ENCODE measurements at places on chromosomes 7 and 10.

DNA sequence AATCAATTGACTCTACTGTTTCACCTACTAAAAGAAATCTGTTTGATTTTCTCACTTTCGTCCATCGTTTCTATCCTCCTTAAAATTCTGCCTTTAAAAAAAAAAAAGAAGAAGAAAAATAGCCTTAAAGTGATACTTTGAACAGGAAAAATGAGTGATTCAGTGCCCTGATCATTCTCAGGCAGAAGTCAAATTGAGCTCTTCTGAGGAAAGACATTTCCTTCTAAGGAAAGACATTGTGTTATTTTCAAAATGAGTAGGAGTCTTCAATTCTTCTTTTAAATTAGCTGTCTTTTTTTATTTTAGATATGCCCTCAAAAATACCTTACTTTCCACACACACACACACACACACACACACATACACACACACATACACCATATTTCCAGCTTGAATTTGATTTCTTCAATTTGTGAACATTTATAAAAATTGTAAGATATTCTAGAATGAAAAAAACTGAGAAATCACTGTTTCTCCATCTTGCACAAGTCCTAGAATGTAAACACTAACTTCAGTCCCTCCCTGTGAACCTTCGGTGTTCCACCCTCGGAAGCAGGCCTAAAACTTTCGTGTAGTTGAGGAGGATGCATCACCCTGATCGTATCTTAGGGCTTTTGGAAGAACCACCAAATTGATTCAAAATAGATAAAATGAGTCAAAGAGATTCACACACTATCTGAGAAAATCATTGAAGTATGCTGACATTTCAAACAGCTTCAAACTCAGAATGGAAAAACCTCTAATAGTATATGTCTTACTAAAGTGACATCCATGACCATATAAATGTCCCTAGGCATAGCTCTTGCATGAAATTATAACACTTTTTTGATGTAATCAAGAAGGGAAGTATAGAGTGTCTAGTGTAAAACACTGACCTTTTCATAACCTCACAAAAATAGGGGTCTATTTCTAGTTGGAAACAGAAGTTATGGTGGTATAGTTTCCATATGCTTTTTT, 270.8 kb downstream of the GATA3 start:
- DNase-seq: peak; percentile 17

DNA sequence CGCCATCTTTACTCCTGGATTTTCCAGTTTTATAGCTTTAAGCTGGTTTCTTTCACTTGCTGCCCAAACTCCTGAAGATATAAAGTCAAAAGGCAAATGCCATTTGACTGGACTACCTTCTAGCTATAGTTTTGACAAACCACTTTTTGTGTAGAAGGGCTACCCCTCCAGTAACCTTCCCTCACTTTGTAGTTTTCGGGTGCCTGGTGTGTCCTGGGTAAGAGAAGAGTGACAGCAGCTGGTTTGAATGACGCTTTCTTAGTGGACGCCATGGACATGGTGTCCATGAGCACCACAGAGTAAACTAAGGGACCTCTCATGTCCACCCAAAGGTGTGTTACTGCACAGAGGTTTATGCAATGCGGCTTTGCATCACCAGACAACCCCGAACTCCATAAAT, 21.2 kb upstream of the PITRM1 start:
- DNase-seq: no peak

GRCh38 chr10:130905386-130905785, 406.1 kb downstream of the TCERG1L start:
- no peak for DNase-seq

DNA sequence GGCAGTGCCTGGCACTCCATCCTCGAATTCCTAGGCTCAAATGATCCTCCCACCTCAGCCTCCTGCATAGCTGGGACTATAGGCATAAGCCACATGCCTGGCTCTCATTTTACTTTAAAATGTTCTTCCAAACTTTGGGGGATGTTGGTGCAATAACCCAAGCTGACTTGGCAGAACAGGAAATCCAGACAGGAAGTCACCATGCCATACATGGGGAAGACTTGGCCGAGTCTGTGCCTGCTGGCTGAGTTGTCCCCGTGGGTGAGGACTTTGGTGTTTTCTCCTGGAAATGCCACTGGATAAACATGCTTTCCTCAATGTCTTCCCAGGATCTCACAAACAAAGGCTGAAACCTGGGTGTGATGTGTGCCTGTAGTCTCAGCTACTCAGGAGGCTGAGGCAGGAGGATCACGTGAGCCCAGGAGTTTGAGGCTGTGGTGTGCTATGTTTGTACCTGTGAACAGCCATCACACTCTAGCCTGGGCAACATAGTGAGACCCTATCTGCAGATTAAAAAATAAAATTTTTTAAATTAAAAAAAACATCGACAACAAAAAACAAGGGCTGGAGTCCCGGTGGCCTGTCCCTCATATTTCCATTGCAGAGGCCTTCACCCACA, 19.8 kb downstream of the HKDC1 start:
- DNase-seq: no peak

DNA sequence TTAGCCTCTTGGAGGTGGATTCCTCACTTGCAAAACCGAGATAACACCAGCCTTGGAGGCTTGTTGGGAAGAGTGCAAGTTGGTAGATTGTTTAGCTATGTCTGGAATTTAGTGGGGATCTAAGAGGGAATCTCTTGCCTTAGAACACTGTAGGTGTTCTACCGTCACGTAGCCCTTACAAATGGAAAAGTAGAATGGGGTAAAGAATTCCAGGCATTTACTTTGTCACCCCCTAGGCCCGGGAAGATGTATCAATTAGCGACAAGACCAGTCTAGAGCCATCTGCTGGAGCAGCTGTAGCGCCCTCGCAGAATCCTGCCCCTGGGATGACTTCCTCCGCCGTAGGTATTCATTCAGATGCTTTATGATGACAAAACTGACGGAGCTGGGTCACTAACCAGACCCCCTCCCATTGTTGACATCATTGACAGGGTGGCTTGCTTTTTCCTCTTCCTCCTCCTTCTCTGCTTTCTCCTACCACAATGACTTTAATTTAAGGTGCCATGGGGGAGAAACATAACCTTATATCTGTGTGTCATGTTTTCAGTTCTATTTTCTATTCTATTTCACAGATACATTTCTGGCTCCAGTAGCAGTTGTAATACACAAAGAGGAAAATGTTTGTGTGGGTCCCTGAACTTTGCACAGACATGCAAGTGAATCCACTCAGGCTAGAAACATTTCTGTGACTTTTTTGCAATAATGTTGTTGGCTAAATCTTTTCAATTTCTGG, 262.6 kb upstream of the LYZL1 start:
- DNase-seq: no peak

GRCh38 chr7:134587750-134588149, 38.8 kb downstream of the AKR1B15 start:
- DNase-seq: no peak

- no peak for DNase-seq
These were observed 229.0 kb downstream of the BICC1 start for GRCh38 chr10:58741673-58742072.

- DNase-seq: no peak
These were observed 333.2 kb upstream of the MGMT start for GRCh38 chr10:129133856-129134255.

Data from CD4-positive, alpha-beta T cell treated with Interleukin-17A for 4 hours (primary cell).